T-cell (primary cell): ENCODE measurements at places on chromosomes 4 and X.

DNA sequence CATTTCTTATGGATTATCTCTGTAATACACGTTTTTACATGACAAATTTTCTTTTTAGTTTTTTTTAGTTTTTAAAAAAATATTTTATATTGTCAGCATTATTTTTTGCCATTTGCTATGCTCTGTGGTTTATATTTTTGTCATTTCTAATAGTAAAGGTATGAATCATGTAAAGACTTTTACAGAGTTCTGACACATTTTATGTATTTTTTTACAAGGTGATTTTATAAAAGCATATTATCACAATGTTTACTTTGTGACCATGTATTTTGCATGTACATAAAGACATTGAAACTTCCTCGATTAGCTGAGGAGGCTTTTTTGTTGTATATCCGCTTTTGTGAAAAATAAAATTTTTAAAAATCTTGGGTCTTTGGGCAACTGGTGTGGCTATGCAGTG, 1705.1 kb downstream of the PCDH7 start:
- H3K4me3 ChIP-seq: no peak overlapping the region
- no peak overlapping the region for H3K27ac ChIP-seq
- no peaks in the 10 kb centered on the region for H3K4me1 ChIP-seq
- H3K36me3 ChIP-seq: no peaks in the 10 kb centered on the region

GRCh38 chr4:4334798-4335520, 44.9 kb downstream of the ZBTB49 start:
- no peak overlapping the region for H3K27ac ChIP-seq
- no peaks in the 10 kb centered on the region for H3K36me3 ChIP-seq
- no peaks in the 10 kb centered on the region for H3K27me3 ChIP-seq
- H3K4me1 ChIP-seq: peaks cover 6% of the 10 kb centered on the region

- no peak overlapping the region for H3K27ac ChIP-seq
- no peaks in the 10 kb centered on the region for H3K4me1 ChIP-seq
- no peaks in the 10 kb centered on the region for H3K36me3 ChIP-seq
Observed at GRCh38 chrX:17812763-17813162, 48.3 kb downstream of the RAI2 start.

- no peak overlapping the region for H3K27ac ChIP-seq
- no peak overlapping the region for H3K4me3 ChIP-seq
- no peaks in the 10 kb centered on the region for H3K4me1 ChIP-seq
- DNase-seq: no peak
Observed at GRCh38 chr4:154506253-154506652, 14.7 kb upstream of the DCHS2 start.
